ENCODE measurements at places on chromosomes 5 and 9.

DNA sequence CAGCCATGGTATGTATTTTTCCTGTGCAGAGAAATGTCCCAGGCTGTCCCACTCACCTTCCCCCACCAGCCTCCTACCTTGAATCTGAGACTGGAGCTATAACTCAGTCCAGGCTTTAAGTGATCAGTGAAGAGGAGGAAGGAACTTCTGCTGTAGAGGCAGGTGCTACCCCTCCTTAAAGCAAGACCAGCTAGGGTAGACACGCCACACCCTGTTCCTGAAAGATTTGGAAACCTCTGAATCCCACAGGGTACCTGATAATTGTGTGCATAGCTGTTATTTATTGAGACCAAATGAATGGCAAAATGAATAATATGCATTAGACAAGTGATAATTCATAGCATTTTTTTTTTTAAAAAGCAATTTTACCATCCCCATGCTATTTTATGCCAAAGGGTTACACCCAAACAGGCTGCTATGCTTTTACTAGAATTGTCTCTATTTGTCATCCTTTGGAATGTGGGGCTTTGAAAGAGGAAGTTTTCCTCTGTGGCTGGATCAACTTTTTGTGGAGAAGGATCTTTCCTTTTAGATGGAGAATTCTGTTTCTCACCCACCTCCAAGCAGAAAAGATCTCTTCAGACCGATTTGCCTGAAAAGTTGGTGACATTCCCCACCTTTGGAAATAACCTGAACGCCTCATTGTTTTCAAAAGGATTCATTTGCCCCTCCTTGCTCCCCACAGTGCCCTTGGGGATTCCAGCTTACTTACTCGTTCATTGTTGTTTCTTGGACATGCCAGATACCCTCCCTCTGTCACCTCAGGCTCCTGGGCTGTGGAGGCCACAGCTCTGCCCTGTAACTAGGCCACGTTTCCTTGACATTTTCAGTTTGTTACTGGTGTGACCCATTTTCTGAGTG, 248.7 kb downstream of the NR3C1 start:
- no peak for DNase-seq

- no peak for DNase-seq
These were observed 32.1 kb upstream of the IL6ST start for GRCh38 chr5:56026863-56027300.

- no peak for DNase-seq
These were observed 466.0 kb upstream of the ADAMTS16 start for GRCh38 chr5:4674166-4674565.

DNA sequence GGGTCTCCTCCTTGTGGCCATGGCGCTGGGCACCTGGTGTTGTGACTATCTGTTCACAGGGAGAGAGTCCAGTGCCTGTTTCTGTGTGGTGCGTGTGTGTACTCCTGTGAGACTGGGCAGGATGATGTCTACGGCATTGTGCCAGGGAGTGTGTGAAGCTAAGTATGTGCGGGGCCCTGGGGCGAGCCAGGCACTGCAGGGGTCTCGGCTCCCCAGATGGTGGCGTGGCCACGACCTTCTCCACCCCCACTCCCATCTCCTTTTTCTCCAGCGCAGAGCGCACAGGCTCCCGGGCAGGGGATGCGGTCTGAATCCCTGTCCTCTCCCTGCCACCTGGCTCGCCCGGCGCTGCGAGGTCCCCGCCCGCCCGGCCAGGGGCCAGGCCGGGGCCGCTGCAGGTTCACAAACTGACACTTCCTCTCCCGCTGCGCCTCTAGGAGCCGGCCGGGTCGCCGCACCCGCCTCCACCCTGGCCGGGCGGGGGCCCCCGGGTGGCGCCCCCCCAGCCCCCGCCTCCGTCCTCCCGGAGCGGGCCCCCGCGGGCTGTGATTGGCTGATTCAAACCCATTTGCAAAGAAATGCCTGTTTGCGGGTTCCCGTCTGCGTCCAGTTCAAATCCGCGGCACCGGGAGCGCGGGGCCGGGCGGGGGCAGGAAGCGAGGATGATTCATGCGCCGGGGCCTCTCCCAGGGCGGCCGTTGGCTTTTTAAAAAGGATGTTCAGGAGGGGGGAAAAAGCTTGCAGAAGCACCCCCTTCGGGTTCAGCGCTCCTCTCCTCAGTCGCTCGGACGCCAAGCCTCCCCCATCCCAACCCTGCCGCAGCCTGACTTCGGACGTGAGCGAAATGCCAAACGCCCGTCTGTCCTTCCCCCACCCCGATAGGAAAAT, 790 bp downstream of the PHF19 start:
- DNase-seq: peak; percentile 66

GRCh38 chr5:117131048-117131679, 556.5 kb upstream of the SEMA6A start:
- DNase-seq: no peak

- no peak for DNase-seq
These were observed 2.5 kb downstream of the MAPK9 start for GRCh38 chr5:180289433-180289832.

DNA sequence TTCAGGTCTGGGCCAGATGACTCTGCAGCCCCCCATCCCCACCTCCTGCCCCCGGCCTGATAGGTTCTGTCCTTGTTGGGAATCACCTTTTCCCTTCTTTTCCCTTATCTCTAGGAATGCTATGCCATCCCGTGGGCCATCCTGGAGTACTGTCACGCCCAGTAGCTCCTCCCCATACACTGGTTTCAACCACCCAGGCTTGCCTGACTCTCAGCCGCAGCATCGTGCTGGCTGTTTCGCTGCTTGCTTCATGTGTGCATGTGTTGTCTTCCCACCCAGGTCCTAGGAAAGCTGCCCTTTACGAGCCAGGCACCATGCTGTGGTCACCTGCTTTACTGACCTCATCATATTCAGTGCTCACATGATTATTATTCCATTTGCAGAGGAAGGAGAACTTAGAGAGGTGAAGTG, 71.8 kb downstream of the ANGPTL2 start:
- no peak for DNase-seq

DNA sequence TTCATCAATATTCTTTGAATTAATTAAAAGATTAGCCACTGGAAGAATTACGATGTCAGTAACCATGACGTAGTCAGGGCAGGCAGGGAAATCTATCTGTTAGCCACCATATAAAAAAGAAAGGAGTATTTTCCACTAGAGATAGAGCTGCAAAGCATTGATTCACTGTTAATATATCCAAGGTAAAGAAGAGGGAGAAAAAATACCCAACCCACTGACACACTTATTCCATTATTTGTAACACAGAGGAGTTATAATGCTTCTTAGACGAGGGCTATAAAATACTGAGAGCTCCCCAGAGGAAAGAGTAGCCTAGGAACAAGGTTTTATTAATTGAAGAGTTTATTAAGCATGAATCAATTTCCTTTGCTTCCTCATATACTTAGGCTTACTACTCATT, 382.2 kb upstream of the CDH6 start:
- no peak for DNase-seq

DNA sequence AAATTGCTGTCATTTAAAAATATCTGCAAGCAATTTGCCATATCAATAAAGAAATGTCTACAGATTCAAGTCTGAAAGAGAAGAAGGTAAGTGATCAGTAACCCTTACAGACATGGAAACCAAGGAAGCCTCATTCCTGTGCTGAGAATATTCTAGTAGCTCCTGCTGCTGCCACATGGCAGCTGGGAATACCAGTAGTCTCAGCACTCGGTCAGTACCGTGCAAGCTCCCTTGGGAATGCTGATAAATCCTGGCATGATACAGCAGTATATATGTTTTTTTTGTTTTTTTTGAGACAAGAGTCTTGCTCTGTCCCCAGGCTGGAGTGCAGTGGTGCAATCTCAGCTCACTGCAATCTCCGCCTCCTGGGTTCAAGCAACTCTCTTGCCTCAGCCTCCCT, 27.9 kb downstream of the NANS start:
- no peak for DNase-seq

- no peak for DNase-seq
These were observed 109.0 kb downstream of the MVB12B start for GRCh38 chr9:126435626-126436025.

DNA sequence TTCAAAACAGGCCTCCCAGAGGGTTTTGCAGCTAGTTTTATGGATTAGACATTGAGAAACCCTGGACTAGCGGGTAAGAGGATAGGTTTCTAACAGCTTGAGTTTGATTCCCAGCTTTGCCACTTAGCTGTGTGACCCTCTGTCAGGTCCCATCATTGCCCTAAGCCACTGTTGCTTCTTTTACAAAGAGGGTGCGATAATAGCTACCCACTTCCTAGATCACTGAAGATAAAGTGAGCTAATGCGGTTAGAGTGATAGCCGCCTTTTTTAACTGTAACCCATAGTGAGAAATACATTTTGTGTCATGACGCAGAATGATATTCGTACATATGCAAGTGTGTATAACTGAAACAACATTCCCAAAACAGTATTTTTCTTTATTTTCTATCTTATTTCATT, 40.3 kb downstream of the CSF1R start:
- no peak for DNase-seq

GRCh38 chr5:111229221-111229835, 5.1 kb downstream of the CAMK4 start:
- no peak for DNase-seq

DNA sequence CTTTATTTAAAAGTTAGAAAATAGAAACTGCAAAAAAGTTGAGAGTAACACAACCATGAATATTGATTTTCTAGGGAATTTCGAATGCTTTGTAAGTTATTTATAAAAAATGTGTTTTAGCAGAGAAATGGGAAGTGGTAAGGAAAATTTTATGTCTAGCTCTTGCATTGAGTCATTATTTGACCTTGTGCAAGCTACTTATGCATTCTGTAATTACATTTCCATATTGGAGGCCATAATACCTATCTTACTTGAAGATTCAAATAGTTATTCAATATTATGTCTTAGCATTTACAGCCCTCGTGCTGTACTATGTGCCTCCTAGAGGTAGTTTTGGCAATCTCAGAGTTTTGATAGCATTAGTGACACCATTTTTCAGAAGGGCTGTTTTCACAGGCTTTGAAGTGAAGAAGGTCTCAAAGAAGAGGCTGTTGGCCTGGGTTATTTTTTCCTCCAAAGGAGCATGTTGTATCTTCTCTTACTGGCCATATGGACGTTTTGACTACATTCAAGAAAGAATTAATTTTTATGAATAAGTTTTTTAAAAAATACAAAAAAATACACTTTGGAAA, 7.4 kb upstream of the DAP start:
- DNase-seq: no peak

DNA sequence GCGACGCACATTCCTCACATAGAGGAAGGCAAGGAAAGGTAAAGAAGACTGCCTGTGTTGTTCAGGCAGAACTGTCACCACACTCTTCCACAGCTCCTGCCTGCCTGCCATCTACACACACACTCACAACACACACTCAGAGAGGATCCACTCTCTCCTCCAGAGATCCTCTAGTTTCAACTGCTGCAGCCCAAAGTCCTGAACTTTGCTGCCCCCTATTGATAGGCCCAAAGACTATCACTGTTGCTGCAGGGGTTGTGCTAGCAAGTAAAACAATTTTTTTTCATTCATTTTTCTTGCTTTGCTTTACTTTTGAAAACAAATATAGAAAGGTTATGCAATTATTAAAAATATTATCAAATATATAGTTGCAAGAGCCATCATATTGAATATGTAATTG, 5.9 kb upstream of the CFAP90 start:
- no peak for DNase-seq

GRCh38 chr5:43702815-43703214, 99.8 kb downstream of the NNT start:
- DNase-seq: no peak

DNA sequence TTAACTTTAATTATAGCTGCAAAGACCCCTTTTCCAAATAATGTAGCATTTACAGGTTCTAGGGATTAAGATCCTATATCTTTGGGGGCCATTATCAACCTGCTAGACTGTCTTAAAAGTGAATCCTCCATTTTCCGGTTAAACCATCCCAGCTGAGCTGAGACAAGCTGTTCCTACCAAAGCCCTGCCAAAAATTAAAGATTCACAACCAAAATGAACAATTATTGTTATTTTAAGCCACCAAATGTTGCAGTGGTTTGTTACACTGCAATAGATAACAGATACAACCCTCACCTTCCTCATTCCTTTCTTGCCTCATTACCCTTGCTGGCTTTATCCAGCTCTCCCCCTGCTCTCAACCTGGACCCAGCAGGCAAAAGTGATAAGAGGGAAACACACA, 343.4 kb downstream of the CDK5RAP2 start:
- no peak for DNase-seq

- no peak for DNase-seq
These were observed 127.2 kb upstream of the CXCL14 start for GRCh38 chr5:135705941-135706466.

GRCh38 chr5:31300501-31300900, 107.0 kb downstream of the CDH6 start:
- no peak for DNase-seq

GRCh38 chr9:9215050-9215449, 1397.8 kb downstream of the PTPRD start:
- no peak for DNase-seq

GRCh38 chr9:23423999-23424398, 402.0 kb downstream of the ELAVL2 start:
- no peak for DNase-seq

DNA sequence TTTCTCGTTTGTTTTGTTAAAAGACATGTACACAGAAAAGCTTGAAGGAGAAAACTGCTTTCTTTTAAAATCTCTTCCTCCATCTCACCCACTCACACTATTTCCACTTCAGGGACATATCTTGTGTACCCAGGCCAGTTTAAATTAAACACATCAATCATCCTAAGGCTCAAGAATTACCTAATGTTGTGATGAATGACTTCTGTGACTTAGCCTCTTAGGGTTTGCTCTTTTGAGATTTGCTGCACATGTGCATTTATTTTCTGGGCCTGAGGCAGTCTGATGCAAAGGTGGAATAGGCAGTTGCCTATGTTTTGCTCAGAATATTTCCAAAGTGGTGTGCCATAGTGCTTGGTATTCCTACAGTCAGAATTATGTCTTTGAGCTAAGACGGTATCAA, 439.9 kb upstream of the CHD1 start:
- DNase-seq: no peak

DNA sequence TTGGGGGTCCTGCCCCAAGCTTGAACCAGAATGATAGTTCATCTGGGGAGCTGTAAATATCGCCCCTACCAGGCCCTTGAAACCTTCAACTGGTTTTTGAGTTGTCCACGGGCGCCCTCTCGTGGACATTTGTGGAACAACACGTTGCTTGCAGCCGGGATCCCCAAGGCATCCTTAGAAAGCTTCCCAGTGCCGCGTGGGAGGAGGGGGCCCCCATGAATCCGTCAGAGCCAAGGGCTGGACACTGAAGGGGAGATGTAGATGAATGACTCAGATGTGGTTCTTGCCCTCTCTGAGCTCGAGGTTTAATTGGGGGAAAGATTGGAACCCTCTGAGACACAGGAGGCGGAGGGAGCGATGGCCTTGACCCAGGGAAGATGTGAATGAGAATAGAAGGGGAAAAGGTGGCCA, 31.8 kb upstream of the ORM1 start:
- DNase-seq: peak; percentile 53

GRCh38 chr5:104942735-104943134, 1380.1 kb upstream of the NUDT12 start:
- no peak for DNase-seq

GRCh38 chr5:180129291-180130190, 58.0 kb upstream of the RNF130 start:
- no peak for DNase-seq

All from stimulated activated CD8-positive, alpha-beta memory T cell treated with anti-CD3 and anti-CD28 coated beads, Interleukin-7, amount 100 ng/mL, for 24 hours (primary cell).